ENCODE measurements at places on chromosomes 2 and 18. TPM values are rescaled to one million over a fixed set of nuclear protein-coding genes. Genes with fewer than 3 reads are reported as not detected.

DNA sequence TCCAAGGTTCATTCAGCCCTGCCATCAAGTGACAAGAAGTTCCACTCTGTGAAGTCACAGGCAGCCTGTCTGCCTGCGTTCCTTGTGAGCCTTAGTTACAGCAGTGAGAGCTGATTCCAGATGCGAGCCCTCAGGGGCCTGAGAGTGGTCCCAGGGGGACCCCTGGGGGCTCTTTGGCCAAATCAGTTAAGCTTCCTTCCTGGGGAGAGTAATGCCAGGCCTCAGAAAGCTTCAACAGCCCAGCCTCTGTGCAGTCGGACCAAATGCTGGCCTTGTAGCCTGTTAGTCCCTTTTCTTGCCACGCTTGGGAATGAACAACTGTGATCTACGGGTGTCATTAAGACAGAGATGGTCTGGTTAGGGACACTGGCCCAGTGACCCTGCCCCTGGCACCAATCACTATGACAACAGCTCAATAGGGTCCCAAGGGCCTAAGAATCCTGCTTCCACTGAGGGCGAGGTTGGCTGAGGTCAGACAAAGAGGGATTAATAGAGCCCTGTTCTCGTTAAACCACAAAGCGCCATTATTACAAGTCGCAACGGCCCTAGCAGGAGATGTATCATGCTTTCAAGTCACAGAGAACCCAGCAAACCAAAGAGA, 50.9 kb downstream of the HS1BP3 start:
- DNase-seq = no peak

- DNase-seq = no peak
These were observed 60.2 kb downstream of the EIF5B start for GRCh38 chr2:99397266-99397920.

The ZNF804A gene
- 0.70 TPM for total RNA-seq

GRCh38 chr2:238761868-238762267, 86.0 kb upstream of the TWIST2 start:
- DNase-seq = no peak

The RAB27B gene
- 14.9 TPM for total RNA-seq

- no peak for DNase-seq
These were observed 67.5 kb upstream of the MBOAT2 start for GRCh38 chr2:9071032-9071431.

GRCh38 chr2:19942199-19942598, 40.4 kb upstream of the TTC32 start:
- DNase-seq = no peak

- DNase-seq = no peak
These were observed 68.2 kb downstream of the TMEM17 start for GRCh38 chr2:62437785-62438184.

- peak; percentile 72 for DNase-seq
These were observed 51.4 kb upstream of the RIOK3 start for GRCh38 chr18:23401400-23402347.

The AFTPH gene
- total RNA-seq = 61.2 TPM

DNA sequence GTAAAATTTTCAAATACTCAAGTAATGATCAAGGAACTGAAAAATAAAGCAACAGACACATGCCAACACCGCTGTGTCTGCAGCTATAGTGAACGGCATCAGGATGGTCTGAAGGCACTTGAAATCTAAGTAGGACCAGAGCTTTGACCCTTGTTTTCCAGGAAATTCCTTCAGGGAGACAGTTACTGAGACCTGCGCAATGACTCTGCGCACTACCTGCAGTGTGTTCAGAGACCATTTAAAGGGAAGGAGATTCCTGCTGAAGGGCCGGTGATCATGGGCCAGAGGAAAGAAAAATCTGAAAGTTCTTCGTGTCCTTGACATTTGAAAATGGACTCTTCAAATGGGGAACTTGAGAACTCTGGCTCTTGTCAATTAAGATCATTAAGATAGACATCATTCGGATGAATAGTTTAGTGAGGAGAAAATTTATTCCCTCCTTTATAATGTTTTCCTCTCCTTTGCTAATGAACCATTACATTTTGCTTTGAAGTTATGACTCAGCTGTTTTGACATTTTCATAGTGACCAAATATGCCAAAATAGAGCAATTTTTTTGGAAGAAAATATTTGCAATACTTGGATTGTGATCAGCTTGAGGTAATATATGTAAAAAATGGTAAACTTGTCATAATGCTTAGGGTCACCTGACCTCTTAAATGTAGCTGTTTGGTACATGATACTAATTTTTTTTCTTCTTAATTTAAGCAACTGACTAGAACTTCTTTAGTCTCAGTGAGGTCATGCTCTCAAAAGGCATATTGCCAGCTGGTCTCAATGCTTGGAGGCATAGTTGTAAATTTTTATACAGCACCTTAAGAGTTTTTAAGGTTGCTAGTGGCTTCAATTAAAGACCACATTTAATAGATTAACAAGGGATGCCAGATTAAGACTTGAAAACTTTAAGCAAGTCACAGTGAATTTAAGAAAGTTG, 329.3 kb downstream of the ARHGAP15 start:
- no peak for DNase-seq

GRCh38 chr2:197204519-197205250, 105.9 kb downstream of the ANKRD44 start:
- DNase-seq = no peak

The B3GNT7 gene
- 77.7 TPM for total RNA-seq

The MERTK gene
- total RNA-seq = 13.7 TPM

The PLCL1 gene
- total RNA-seq = 10.6 TPM

DNA sequence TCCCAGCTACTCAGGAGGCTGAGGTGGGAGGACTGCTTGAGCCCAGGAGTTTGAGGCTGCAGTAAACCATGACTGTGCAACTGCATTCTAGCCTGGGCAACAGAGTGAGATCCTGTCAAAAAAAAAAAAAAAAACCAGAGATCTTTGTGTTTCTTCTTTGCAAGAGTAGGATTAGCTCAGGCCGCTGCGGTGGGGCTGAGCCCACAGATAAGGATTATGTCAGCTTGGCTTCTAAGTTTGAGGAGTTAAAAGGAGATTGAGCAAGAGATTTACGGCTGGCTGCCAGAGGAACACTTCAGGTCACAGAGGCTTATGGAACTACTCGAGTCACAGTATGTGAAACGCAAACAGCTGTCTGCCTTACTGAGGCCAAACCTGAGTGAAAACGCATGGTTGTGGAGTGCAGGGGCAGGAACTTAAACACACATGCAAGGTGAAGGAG, 146.7 kb upstream of the L3MBTL4 start:
- DNase-seq = peak; percentile 43

GRCh38 chr18:55405893-55406406, 182.0 kb downstream of the TCF4 start:
- DNase-seq = no peak

The SP140 gene
- total RNA-seq = 3.1 TPM

DNA sequence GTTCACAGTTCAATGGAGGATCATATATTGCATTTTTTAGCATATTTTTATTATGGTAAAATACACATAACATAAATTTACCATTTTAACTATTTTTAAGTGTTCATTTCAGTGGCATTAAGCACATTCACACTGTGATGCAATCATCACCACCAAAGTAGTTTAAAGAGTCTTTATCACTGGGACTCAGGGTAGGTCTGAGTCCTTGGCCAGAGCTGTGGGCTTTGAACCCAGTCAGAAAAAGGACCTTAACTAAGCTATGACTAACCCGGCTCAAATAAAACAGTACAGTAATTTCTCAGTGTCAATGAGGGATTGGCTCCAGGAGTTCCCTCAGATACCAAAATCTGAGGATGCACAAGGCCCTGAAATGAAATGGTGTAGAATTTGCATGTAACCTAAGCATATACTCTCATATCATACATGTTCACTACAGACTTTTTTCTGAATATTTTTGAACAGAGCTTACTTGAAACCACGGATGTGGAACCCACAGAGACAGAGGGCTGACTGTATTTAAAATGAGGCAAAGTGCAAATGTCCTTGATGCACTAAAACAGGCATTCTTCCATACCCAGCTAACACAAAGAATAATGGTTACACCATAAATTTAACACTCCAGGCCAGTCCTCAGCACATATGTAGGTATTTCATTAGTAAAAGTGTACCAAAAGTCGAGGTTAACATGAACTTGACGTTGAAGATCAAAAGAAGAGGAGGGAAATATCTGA, 246.2 kb downstream of the LNPK start:
- no peak for DNase-seq

- DNase-seq = no peak
These were observed 416.0 kb upstream of the HS6ST1 start for GRCh38 chr2:128734521-128735295.

The RGPD8 gene
- total RNA-seq = 7.5 TPM

The LOXHD1 gene
- total RNA-seq = 0.06 TPM

DNA sequence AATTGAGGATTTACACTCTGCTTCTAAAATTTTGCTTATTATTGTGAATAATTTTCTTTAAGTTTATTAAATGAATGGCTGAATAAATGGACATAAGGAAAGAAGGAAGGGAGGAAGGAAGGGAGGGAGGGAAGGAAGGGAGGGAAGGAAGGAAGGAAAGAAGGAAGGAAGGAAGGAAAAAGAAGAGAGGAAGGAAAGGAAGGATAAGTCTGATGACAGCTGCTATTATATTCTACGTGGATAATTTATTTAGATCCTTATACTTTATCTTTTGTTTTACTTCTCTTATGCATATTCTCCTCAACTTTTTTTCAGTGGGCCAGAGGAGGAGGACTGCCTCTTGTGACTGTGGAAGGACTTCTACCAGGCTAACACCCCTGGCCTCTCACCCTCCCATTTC, 17.4 kb downstream of the CLUL1 start:
- DNase-seq = no peak

DNA sequence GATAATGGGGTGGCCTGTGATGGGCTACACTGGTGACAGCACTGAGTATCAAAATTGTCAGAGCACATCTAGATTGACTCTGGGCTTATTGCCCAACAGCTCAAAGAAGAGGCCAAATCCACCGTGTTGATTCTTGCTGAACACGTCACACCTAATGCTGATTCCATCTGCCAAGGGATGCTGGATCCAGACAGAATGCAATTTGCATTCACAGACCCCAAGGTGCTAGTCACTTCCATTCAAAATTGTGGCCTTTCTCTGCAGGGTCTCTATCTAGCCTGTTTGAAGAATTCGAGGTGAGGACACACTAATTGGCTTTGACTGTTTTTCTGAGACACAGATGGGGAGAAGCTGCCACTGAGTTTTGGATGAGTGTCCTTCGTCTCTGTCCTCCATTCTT, 13.5 kb upstream of the GPR39 start:
- no peak for DNase-seq

- DNase-seq = no peak
These were observed 5.3 kb upstream of the NCK2 start for GRCh38 chr2:105739426-105739825.

DNA sequence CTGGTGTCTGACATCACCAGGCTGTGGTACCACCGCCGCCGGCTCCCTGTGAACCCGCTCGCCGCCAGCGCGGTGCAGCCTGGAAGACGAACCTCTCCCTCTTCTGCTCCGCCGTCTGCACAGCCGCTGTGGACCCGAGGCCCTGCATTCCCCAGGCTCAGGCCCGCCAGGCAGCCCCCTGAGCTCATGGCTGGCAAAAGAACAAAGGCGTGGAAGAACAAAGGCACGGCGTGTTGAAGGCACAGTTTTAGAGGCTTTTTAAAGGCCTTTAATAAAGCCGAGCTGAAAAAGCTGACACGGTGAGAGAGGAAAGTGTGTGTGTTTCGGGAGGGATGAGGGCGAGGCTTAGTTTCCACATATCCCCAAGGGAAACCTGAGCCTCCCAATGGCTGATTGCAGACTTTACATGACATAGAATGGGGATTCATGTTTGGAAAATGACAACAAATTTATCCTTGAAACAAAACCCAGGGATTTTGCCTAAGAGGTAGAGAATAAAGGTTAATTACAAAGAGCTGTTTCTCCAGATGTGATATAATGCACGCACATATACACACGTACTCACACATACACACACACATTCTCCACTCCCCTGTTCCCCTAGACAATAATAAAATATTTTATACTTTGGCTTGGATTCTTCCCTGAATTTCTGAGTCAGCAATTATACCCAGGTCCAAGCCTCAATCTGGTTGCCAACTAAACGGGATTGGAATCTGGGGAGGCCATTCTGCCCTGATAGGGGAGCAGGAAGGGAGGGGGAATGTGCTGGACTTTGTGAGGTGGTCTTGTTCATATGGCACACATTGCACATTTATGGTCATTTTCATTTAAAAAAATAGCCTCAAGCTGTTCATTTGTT, 39.7 kb downstream of the RFX8 start:
- DNase-seq = no peak

The CCDC150 gene
- 3.1 TPM for total RNA-seq

The ABCB11 gene
- total RNA-seq = 1.2 TPM

The COLEC12 gene
- total RNA-seq = 2.4 TPM

GRCh38 chr2:47064106-47064505, 91.0 kb downstream of the STPG4 start:
- DNase-seq = no peak

DNA sequence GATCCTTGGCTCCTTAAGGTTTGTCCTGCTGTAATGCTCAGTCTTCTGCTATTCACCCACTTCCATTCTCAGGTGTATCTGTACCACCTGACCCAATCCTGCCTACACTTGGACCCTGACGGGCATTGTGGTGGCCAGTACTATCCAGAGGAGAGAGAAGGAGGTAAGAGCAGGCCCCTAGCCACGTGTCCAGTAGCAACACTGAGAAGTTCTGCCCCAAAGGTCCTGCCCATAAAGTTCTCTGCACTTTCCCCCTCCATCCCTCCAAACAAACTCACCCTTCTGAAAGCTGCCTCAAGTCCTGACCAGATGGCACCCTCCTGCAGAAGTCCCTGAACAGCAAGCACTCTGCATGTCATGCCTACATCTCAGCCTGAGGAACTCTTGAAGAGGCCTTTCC, 18.3 kb downstream of the TTC32 start:
- no peak for DNase-seq

DNA sequence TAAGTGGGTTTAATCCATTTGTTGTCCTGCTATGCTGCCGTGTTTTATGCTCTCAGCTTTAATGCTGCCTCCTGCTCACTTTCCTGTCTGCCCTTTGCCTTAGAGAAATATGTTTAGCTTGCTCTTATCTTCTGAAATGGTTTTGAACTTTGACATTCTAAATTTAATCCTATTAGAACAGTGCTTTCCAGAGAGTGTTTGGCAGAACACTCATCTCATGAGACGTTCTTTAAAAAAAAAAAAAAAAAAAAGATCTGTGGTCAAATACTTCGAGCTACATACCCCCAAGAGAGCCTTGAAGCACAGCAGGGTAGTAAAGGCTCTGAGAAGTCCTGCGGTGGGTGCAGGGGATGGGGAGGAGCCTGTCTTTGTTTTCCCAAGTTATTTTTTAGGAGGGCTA, 161.3 kb downstream of the SPP2 start:
- DNase-seq = no peak

The COL4A4 gene
- total RNA-seq = 1.2 TPM

GRCh38 chr18:69790649-69791048, 157.0 kb downstream of the CD226 start:
- no peak for DNase-seq

All from mucosa of descending colon (tissue), 3 donors.